ENCODE measurements at places on chromosomes 5 and 9. TPM values are rescaled to one million over a fixed set of nuclear protein-coding genes. Genes with fewer than 3 reads are reported as not detected.

The C9orf153 gene
- not detected for total RNA-seq

The PCDHB10 gene
- 0.12 TPM for total RNA-seq

The GCNT1 gene
- 9.0 TPM for total RNA-seq

The RFX3 gene
- total RNA-seq: 0.58 TPM

The CCT5 gene
- total RNA-seq: 226 TPM

The UGT3A1 gene
- not detected for total RNA-seq

The PDCD1LG2 gene
- total RNA-seq: 0.77 TPM

The PLEKHG4B gene
- not detected for total RNA-seq

The TMEM171 gene
- total RNA-seq: 3.5 TPM

The NREP gene
- 59.7 TPM for total RNA-seq

The LCN15 gene
- not detected for total RNA-seq

The RPP25L gene
- 32.9 TPM for total RNA-seq

The GPR150 gene
- total RNA-seq: 0.26 TPM

The ATP10B gene
- not detected for total RNA-seq

The PCDHA6 gene
- 0.17 TPM for total RNA-seq

The DNAJB5 gene
- 13.4 TPM for total RNA-seq

The TMEM252 gene
- total RNA-seq: not detected

The PFN3 gene
- not detected for total RNA-seq

The FGF1 gene
- 2.0 TPM for total RNA-seq
